ENCODE measurements at places on chromosomes 6 and 20.
A peak's percentile ranks its signal among the peaks of the same experiment; 100 is the strongest.

GRCh38 chr6:7615611-7616383, 25.8 kb downstream of the SNRNP48 start:
- no peak for DNase-seq

GRCh38 chr6:122798099-122798641, 9.1 kb downstream of the SMPDL3A start:
- no peak for DNase-seq

DNA sequence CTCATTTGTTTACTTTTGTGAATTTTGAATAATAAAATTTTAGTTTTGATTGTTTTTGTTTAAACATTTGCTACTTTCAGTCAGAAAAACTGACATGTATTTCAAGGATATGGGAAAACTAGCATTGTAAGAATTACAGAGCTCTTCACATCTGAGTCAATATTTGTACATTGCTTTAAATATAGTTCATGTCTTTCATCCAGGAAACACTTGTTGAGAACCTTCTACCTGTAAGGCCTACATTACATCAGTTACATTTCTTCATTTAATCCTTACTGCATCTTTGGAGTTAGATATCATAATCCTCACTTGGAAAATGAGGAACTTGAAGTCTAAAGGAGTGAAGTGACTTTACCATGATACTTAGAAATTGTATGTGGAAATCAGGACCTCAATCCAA, 242.9 kb downstream of the KCNQ5 start:
- DNase-seq: no peak

DNA sequence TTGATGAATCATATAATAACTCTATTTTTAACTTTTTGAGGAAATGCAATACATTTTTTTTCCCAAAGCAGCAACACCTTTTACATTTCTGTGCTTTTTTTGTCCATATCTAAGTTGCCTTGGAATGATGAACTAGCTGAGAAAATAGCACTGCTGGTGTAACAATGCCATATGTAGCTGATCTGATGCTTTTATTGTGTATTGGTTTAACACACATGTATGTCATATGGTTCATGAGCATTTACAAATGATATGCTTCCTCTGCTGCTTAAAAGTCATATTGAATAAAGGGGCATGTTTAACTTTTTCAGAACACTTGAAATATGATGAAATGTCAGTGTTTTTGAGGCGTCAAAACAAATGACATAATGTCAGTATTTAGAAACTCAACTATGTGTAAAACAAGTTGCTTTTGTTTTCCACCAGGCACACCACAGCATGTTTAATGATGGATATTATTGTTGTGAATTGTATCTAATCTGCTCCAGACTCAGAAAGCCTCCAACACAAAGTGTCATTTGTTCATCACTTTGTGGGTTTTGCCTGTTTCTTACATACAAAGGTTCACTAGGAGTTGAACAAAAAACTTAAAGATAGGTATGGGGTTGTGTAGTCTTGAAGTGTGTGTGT, 775.8 kb upstream of the FLRT3 start:
- no peak for DNase-seq

DNA sequence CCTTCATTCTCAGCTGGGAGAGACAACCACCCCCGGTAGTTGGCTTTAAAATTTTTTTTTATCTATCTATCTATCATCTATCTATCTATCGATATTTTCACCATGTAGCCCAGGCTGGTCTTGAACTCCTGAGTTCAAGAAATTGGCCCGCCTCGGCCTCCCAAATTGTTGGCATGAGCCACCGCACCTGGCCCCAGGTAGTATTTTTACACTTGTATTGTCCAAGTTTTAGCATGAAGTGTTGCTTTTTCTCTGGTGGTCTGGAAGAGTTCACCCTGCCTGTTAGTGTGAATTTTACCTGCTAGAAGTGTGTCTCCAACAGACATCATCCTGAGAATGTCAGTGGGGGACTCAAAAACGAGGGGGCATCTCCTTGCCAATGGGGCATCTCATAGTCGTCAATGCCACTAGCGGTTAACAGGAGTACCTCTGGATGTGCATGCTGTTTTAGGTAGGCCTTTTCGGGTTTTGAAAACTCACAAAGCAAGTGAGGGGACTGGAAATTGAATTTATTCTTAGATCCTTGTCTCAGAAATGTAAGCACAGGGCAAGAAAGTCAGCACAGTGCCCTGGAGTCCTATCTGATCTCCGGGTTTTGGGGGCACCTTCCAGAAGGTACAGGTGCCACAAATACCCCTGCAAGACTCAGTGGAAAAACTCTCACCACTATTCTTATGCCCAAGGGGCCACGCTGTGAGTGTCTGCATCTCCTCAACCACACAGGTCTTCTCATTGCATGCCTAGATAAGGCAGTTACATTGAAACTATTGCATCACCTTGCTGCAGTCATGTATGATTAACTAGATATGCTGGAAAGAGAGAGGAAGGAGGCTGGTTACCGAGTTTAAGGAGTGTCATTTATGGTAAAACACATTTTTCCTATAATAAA, 37.1 kb downstream of the TNFAIP3 start:
- no peak for DNase-seq

GRCh38 chr6:33668914-33669313, 42.6 kb downstream of the UQCC2 start:
- no peak for DNase-seq

DNA sequence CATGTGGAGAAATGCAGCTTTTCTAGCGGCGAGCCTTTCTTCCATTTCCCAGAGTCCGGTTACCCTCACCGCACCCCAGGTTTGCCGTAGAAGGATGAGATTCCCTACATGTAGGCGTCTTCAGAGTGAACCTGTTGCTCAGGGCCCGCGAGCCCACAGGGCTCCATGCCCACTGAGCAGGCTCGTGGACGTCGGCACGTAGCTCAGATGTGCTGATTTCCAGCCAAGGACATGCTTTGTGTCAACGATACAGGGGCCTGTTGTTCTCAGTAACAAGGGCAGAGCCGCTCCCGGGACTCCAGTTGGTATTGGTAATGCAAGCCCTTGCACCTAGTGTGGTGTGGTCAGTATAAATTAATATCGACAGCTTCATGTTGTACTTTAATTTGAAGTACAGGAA, 159.6 kb downstream of the MTHFD1L start:
- no peak for DNase-seq

DNA sequence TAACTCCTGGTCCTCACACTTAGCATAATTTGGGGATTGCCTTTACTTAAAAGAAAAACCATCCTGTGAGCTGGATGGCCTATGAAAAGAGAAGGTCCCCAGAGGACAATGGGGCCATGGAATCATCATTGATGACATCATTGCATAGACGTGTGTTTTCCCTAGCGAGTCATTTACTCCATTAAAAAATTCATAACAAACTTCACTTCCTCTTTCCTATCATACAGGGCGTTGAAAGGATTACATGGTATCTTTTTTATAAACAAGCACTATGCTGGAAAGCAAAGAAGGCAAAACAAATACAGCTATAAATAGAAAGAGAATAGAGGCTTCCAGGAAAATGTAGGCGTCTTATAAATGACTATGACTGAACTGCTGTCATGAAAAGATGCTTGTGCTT, 11.3 kb upstream of the COL12A1 start:
- DNase-seq: no peak

GRCh38 chr6:2970753-2971419, 481 bp downstream of the SERPINB6 start:
- peak; percentile 34 for DNase-seq

DNA sequence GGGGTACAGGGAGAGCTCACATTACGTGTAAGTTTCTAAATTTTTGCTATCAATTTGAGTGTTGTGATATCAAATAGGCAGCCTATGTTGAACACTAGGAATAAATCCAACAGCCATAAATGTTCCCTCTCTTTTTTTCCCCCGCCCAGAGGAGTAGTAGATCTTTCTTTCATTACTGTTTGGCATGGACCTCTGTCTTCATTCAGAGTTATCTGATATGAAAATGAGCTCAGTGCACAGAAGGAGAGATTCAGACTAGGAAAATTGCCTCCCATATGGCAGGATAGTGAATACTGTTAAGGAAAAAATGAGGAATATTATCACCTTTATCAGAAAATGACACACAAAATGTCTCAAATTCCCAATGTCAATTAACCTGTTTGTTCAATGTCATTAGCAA, 110.0 kb upstream of the EYS start:
- DNase-seq: no peak

DNA sequence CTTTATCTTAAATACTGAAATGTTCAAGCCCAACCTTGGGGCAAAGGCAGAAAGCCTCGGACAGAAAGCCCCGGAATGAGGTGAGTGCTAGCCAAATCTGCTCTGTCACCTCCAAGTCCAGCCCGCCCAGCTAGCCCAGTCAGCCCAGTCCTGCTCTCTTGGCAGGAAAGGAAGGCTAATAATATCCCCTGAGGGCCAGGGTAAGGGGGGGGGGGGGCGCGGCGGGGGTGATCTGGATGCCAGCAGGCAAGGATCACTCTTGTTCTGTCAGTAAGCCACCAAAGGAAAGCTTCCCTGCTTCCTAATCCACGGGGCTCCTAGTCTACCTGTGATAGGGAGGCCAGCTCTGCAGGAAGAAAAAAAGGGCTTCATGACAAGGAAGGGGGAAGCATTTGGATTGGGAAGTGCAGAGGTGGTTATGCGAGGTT, 1.1 kb downstream of the NDRG3 start:
- DNase-seq: peak; percentile 26

DNA sequence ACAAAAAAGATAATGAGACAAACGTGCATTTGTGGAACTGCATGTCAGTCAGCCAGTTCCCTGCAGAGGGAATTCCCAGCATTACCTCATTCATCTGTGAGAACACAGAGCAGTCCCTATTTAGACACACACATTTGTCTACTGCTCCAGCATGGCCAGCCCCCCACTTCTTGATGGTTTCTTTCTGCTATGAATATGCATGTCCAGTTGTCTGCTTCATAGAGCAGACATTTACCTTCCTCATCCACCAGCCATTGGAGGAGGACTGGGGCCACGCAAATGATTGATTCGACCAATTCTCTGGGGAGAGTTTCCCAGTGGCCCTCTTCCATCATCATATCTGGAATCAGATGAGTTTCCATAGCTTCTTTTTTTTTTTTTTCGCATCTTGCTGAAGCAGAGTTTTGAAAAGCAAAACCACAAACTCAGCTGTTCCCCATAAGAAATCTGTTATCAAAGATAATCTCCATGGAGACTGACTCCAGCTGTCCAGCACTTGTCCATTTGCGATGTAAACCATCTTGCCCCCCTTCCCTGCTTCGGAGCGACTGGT, 11.8 kb downstream of the ENPP1 start:
- peak; percentile 22 for DNase-seq

DNA sequence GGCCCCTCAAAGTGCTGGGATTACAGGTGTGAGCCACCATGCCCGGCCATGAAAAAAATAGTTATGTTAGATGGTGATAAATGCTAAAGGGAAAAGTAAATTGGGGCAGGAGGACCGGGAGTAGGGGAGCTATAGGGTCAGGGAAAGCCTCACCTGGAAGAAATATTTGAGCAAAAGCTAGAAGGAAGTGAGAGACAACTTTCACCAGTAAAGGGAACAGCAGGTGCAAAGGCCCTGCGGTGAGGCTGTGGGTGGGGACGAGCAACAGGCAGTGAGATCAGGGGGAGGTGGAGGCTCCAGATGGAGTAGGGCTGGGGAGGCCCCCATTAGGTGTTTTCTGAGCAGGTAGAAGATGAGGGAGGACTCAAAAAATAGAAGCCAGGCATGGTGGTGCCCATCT, 16.0 kb downstream of the BCAS4 start:
- DNase-seq: no peak

- peak; percentile 50 for DNase-seq
Measured at GRCh38 chr20:45822857-45823256, 4.3 kb downstream of the TNNC2 start.

- DNase-seq: no peak
Measured at GRCh38 chr6:120614723-120615122, 719.6 kb downstream of the TBC1D32 start.

GRCh38 chr6:170024940-170025339, 265.9 kb downstream of the DLL1 start:
- DNase-seq: no peak

DNA sequence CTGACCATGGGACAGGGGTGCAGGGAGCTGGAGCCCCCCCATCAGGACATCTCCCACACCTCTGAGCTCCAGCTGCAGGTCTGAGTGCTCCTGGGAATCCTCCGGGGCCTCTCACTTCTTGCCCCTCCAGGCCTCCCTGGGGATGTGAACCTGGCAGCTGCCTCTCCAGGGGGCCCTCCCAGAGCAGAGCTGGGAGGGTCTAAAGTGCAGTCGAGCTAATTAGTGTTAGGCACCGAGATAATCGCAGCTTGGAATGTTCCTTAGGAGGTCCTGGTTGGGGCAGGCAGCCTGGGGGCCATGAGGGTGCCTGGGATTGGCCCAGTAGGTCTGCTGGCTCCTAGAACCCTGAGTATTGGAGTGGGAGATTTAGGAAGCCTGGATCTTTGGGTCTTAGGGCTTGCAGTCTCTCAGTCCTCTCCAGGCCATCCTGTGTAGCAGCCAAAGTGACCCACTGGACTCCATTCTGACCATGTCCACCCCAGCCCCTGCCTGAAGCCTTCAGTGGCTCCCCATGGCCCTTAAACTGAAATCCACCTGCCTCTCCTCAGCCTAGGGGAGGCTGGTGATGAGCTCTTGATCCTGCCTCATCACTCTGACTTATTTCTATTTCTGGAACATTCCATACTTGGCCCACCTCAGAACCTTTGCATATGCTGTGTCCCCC, 26.0 kb downstream of the CEBPB start:
- DNase-seq: no peak

- DNase-seq: no peak
Measured at GRCh38 chr20:45359069-45359405, 3.9 kb upstream of the SYS1 start.

DNA sequence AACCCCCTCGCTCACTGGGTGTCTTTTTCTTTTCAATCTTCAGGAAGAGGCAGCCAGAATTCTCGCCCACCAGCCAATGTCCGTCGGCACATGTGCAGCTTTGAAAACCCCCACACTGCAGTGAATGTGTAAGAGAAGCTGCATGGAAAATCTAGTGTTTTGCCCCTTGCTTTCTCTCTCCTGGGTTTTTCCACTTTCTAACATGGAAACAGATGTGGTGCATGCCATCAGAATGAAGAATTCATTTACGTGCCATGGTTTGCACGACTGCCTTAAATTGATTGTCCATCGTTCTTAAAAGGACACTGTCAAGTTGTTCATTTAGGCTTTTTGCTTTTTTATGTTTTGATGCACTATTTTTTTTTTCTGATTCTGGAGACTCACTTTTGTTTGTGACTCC, 117.1 kb upstream of the RAB32 start:
- no peak for DNase-seq

DNA sequence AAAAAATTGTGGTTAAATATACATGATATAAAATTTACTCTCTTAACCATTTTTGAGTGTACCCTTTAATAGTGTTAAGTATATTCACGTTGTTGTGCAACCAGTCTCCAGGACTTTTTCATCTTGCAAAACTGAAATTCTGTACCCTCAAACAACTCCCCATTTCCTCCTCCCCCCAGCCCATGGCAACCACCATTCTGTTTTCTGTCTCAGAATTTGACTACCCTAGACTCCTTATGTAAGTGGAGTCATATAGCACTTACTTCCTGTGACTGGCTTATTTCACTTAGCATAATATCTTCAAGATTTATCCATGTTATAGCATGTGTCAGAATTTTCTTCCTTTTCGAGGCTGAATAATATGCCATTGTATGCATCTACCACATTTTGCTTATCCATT, 5.1 kb downstream of the VPS16 start:
- no peak for DNase-seq

- no peak for DNase-seq
Measured at GRCh38 chr20:7302250-7302649, 534.8 kb downstream of the BMP2 start.
